ENCODE measurements at places on chromosomes 5 and 9. TPM values are rescaled to one million over a fixed set of nuclear protein-coding genes. Genes with fewer than 3 reads are reported as not detected.

DNA sequence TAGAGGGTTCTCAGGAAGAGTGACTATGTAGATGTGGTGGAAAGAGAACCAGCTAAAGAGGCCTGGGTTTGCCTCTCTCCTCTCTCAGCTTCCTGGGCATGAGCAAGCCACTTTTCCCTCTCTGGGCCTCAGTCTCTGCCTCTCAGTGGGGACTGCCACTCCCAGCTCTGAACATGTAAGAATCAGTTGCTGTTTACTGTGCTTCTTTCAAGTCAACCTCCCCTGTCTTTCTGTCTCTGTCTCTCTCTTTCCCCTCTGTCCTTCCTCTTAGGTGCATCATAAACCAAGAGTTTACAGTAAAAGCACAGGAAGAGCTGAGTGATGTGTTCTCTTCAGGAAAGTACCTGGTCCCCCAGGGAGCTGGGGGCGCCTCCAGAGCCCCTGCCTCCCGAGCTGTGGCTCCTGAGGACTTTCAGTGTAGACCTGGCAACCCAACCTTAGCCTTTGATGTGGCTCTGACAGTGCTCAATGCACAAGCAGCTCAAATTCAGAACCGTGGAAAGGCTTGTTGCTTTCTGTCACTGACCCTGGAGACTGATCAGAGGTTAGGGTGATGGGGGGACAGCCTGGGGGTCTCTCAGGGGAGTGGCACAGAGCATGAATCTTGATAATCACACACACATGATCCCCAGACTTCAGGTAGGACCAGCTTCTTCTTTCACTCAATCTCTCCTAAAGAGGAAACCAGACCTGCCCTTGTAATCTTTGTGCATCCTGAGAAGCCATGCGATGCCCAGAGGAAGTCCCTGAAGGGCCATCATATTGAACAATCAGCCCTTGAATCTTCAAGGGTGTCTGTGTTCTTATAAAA, 59.4 kb upstream of the TNFSF8 start:
- no peak for DNase-seq

- DNase-seq = no peak
Measured at GRCh38 chr5:15344954-15345353, 155.0 kb upstream of the FBXL7 start.

GRCh38 chr9:110143950-110144545, 63.9 kb downstream of the C9orf152 start:
- no peak for DNase-seq

- DNase-seq = peak; percentile 50
Measured at GRCh38 chr9:93904649-93905472, 50.3 kb downstream of the BARX1 start.

GRCh38 chr5:95256991-95257390, 27.9 kb downstream of the MCTP1 start:
- no peak for DNase-seq

DNA sequence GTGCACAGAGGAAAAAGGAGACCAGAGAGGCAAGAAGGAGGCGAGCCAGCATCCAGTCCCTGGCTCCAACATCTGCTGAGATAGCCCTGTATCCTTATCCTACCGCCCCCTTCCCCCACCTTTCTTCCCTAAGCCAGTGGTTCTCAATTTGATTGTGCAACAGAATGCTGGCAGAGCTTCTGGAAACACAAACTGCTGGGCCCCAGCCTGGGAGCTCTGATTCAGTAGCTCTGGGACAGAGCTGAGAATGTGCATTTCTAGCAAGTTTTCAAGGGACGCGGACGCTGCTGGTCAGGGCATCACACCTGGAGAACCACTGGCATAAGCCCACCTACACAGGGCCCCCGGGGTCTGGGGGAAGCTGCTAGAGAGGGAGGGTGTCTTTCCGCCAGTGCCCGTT, 21.1 kb downstream of the AK8 start:
- no peak for DNase-seq

DNA sequence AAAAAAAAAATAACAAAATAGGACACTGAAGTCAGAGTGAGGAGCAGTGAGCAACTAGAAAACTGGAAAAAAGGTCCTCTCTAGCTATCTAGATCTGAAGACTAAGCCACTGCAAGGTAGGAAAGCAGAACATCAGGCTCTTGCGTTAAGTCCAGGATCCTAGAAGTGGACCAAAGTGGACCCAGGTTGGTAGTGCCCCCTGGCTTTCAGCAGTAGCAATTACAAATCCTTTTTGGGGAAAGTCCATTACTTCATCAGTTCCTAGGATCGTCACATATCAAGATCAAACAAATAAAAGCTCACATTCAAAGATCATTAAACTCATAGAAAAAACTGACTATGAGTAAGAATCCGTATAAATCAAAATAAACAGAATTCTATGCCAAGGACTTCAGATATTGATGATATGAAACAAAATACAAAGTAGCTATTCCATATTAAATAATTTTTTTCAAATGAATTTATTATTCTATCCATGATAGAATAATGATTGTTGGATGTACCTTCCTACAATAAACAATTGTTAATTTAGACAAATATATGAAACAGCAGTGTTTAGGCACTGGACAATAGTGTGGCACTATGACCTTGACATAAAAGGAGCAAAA, 6.5 kb upstream of the RICTOR start:
- DNase-seq = no peak

GRCh38 chr9:1050125-1050895, at the start of gene DMRT2:
DMRT2 (plus strand) TSS chr9:1050357; CDS start chr9:1051614, 1,257 bp downstream.
- no peak for DNase-seq

DNA sequence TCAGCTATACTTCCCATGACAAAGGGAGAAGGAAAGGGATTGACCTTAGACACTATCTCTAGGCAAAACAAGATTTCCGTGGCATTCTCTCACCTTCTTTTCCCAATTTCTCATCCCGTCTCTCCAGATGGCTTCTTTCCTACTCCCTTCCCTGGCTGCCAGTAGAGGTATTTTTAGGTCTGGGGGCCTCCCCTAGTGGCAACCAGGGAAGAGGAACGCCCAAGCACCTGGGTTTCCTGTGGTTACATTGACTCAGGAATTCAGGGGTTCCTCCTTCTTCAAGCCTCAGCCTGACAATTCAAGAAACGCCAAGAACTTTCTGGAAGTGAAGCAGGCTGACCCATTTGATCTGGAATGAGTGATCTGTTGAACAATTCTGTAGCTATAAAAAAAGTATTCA, 111.5 kb upstream of the OSMR start:
- no peak for DNase-seq

The PCDHA5 gene
- 0.10 TPM for total RNA-seq

The DAPK1 gene
- 81.9 TPM for total RNA-seq

The TLE1 gene
- total RNA-seq = 34.7 TPM

The TAS2R1 gene
- total RNA-seq = not detected

The FIBCD1 gene
- total RNA-seq = not detected

Measured in spleen (tissue), 13 donors.